HAP-1 (cell line): ENCODE measurements at places on chromosomes 2 and 18.

DNA sequence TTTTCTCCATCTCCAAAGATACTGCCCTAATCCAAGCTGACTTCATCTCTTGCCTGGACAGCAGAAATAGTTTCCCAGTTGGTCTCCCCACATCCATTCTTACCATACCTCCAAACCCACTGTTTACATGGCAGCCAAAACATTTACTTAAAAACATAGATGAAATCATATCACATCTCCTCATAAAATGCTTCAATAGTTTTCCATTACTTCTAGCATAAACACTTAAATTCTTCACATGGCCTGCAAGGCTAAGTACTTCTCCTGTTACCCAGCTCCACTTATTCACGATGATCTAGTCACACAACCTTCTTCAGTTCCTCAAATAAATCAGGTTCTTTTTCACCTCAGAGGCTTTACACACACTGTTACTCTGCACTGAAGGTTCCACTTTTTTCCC, 185.8 kb upstream of the ACVR2A start:
- no peak for DNase-seq

DNA sequence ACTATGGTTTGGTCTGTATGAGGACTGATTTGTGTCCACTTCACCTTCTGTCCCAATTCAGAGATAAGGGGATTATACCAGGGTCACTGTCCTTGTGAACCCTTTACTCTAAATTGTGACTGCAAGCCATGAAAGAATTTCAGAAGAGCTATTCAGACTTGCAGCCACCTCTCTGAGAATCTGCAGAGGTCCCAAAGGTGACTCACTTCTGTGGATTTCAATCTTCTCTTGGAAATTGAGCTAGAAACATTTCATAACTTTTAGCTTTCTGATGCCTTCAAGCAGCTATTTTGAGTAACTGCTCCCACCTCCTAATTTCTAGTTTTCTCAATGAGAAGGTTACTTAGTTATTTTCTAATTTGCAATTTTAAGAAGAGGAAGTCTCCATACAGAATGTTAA, 1242.4 kb upstream of the ACVR2A start:
- no peak for DNase-seq

GRCh38 chr2:54360055-54360792, 95.9 kb upstream of the SPTBN1 start:
- DNase-seq: no peak

- DNase-seq: no peak
These were observed 23.3 kb downstream of the NEB start for GRCh38 chr2:151711025-151711424.

- no peak for DNase-seq
These were observed 23.0 kb downstream of the TMEM247 start for GRCh38 chr2:46502291-46502885.

- DNase-seq: no peak
These were observed 126.2 kb downstream of the TMEM18 start for GRCh38 chr2:550860-551567.

- no peak for DNase-seq
These were observed 13.0 kb downstream of the UXS1 start for GRCh38 chr2:106181064-106181463.

DNA sequence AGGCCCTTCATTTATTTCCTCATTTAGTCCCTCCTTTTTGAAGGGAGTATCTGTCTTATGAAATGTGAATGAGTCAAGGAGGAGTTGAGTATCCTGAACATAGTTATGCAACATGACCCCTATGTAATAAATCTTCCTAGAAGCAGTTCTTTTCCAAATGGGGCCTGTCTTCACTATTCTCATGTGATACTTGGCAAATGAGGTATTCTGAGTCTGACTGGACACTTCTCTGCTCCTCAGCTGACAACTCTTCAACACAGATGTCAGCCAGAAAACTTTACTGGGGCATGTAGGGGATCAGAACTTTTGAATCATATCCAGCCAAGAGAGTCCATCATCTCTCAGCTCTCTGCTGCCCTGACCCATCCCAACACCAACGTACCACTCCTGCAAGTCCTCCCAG, 291.6 kb downstream of the ZNF385B start:
- no peak for DNase-seq

GRCh38 chr18:51150113-51150700, 47.3 kb downstream of the MEX3C start:
- DNase-seq: no peak

GRCh38 chr18:38695559-38696280, 1130.1 kb upstream of the CELF4 start:
- no peak for DNase-seq

- DNase-seq: no peak
These were observed 85.4 kb downstream of the FMNL2 start for GRCh38 chr2:152420363-152420762.

- DNase-seq: no peak
These were observed 827.5 kb upstream of the SALL3 start for GRCh38 chr18:78151948-78152725.

DNA sequence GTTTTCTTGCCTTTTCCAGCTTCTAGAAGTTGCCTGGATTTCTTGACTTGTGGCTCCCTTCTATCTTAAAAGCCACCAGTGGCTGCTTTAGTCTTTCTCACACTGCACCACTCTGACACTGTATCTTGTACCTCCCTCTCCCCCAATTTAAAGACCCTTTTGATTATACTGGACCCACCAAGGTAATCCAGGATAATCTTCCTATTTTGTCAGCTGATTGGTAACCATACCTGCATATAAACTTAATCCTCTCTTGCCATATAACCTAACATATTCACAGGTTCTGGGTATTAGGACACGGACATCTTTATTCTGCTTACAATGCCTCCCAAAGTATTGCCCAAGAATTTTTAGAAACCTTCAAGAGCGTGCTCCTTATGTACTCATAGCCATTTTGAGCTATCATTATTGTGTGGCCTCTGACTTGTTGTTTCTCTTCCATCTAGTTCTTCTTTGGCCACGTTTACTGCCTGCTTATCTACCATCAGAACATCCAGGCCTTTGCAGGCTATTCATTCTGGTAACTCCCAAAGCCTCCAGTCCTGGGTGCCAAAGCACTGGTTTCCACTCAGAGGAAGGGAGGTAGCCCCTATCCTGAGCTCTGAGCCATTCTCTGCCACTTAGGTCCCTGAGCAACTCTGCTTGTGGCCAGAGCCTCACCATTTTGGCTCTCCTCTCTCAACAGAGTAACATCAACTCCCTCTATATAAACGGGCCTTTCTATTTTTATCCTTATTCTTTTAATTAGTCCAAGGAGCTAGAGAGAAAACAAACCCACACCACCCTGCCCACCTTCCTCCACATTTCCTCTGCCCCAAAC, 70.8 kb downstream of the MYO3B start:
- DNase-seq: no peak

GRCh38 chr2:10148268-10148667, 25.7 kb downstream of the RRM2 start:
- DNase-seq: no peak

- no peak for DNase-seq
These were observed 8.1 kb downstream of the EMX1 start for GRCh38 chr2:72925328-72925943.

DNA sequence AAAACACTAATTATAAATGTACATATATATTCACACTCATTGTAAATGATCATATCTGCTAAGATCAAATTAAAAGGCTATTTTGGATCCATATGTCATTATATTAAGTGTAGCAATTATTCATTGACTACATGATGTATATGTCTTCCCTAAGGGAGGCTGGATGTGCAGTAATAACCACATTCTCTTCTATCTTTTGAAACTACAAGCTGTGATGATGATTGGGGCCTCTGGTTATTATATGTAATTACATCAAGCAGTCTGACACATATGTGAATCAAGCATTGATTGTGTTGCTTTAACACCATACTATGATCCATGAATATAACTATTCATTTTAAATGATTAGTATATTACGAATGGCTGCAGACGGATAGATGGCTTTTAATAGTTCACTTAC, 1973.4 kb downstream of the SUCLG1 start:
- no peak for DNase-seq

- no peak for DNase-seq
These were observed 16.7 kb downstream of the FHL2 start for GRCh38 chr2:105382177-105382576.

DNA sequence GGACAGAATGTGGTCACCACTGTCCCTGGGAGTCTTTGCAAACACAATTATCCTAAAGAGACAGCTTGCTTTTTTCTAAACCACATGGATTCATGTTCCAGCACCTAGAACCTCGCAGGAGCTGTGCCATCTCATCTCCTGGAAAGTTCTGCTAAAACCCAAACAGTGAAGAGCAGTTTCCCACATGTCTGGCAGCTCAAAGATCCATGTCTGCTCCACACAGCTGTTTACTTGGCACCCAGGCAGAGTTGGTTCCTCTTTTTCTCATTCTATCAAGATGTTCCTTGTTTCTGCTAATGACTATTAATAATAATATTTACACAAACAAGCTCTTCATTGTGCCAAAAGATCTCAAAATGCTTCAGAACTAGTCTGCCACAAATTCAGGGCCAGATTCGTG, 30.1 kb upstream of the PID1 start:
- no peak for DNase-seq

DNA sequence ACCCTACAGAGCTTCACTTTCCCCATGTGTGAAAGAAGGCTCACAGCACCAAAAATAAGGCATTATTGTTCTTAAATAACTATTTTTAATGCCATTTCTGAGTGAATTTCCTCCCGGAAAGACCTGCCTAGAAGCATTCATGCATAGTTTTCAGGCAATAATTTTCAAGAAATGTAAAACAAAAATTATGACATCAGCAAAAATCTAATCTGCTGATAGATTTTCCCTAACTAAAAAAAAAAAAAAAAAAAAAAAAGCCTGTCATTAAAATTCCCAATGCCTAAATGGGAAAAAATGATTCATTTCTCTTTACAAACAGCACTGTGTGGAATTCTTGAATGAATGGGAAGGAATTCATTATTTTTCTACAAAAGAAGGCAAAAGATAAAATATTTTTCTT, 35.4 kb downstream of the ABCB11 start:
- DNase-seq: no peak

DNA sequence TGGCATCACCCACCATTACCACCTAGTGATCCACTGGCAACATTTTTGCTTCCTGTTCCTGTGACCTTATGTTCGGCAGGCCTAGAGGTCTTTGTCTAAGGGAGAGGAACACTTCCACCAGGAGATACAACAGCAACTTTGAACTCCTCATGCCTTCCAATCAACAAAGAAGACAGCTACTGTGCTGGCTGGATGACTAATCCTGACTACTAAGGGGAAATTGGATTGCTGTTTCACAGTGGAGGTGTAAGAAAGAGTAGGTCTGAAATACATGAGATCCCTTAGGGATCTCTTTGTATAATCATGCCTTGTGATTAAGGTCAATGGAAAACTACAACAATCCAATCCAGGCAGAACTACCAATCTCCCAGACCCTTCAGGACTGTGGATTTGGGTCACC, 45.2 kb downstream of the EIF2AK3 start:
- DNase-seq: no peak

DNA sequence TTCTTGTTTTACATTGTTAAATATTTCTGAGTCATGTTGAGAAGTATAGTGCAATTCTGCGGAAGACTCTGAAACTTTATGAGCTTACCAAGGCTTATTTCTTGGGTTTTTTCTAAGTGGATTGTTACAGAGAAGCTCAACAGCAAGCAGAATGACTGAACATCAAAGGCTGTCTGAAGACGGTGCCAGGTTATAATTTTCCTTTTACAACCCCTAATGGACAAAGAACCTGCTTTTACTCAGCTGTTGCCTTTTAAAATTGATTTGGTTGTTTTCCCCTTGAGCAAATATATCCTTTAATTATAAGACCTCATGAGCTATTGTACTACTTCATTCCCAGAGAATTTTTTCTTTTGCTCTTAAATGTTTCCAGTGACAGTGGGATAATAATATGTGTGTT, 41.6 kb downstream of the LAMA3 start:
- DNase-seq: no peak

DNA sequence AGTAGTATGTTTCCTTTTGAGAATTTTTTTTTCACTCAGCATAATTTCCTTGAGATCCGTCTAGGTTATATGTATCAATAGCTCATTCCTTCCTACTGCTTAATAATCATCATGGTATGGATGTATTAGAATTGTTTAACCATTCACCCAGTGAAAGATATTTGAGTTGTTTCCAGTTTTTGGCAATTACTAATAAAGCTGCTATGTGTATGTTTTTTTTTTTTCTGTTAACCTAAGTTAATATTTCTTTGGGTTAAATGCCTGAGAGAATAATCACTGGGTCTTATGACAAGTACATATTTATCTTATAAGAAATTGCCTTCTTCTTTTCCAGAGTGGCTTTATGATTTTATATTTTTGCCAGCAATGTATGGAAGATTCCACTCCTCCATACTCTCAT, 96.4 kb upstream of the ST6GAL2 start:
- DNase-seq: no peak

GRCh38 chr2:231110551-231110950, 14.3 kb downstream of the HTR2B start:
- peak; percentile 34 for DNase-seq

DNA sequence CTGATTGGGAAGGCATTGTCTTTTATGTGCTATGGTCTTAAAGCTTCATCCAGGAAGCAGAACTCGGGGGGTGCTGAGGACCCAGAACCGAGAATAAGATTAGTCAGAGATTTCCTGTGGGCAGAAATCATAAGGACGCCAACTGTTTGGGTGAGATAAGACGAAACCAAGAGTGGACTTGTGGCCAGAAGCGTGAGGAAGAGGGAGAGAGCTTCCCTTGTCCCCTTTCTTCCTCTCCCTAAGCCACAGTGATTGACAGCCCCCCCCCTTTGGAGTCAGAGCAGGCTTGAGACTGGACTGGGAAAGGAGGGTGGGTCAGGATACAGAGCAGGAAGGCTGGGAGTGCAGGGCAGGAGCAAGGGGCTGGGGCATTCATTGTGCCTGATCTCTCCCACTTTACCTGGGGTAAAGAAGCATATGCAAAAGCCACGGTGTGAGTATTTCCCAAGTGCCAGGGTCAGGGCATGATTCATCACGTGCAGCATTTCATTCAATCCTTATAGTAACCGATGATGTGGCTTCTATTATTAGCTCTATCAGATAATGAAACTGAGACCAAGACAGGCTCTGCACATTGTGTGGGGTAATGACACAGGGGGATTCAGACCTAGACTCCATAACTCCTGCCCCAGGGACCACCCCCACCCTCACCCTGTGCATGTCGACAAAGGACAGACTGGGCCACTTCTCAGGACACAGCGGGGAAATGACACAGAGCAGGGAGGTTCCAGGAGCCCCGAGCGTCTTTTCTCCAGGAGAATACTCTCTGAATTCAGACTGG, 3.0 kb upstream of the IL1RN start:
- no peak for DNase-seq

- DNase-seq: peak; percentile 87
These were observed 8.4 kb upstream of the MGAT5 start for GRCh38 chr2:134245340-134245984.

- no peak for DNase-seq
These were observed 49.3 kb downstream of the UXS1 start for GRCh38 chr2:106144621-106145331.

- no peak for DNase-seq
These were observed 318.9 kb upstream of the HS6ST1 start for GRCh38 chr2:128637481-128638155.
